Amniotic epithelial cell (primary cell): ENCODE measurements at places on chromosomes 2 and 18.

GRCh38 chr2:200216310-200216709 lies 90.2 kb upstream of the SPATS2L start:
- no peak for DNase-seq

GRCh38 chr18:44693030-44693784 lies 12.5 kb downstream of the SETBP1 start:
- DNase-seq = no peak

DNA sequence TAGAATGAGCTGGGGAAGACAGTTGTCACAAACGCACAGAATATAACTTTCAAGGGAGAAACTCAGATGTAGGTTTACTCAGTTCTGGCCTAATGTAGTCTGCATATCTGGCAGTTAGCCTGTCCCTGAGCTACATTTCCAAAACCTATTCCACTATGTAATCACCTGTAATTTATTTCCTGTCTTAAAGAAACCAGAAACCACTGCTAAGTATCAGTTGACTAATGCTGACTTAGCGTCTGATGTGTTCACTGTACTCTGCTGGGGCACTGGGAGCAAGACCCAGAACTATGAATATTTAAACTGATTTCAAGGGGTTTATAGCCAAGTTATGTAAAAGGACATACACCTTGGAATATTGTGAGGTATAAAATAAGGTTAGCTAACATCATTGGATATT lies 1995.2 kb upstream of the PIK3C3 start:
- DNase-seq = peak; percentile 15

DNA sequence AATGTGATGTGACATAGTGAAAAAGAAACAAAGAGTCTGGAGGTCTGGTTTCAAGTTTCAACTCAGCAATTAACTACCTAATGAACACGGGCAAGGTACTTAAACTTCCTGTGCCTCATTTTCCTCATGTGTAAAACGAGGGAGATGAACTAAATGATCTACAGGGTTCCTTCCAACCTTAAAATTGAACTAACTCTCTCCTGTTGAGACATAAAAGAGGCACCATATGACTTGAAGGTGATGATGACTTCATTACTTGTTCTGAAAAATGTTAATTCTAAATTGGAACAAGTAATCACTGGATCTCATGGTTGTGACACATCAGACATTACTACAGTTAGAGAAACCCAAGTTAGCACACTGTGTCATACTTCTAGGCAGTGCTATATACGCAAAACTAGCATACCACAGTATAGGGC lies 8.9 kb upstream of the REL start:
- DNase-seq = no peak

DNA sequence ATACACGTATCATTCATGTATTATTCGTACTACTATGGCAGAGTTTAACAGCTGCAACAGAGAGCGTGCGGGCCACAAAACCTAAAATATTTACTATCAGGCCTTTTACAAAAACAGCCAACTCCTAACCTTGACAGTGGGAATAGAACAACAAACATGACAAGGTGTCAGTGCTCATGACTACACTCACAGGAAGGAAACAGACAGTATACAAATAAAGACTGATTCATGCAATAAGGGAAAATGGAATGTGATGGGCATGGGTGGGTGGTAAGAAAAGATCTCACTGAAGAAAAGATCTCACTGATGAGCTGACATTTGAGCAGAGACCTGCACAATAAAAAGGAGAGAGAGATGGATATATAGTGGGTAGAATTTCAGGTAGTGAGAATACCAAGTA lies 347.8 kb downstream of the ALK start:
- no peak for DNase-seq
